ENCODE measurements at places on chromosomes 7 and 10. TPM values are rescaled to one million over a fixed set of nuclear protein-coding genes. Genes with fewer than 3 reads are reported as not detected.

DNA sequence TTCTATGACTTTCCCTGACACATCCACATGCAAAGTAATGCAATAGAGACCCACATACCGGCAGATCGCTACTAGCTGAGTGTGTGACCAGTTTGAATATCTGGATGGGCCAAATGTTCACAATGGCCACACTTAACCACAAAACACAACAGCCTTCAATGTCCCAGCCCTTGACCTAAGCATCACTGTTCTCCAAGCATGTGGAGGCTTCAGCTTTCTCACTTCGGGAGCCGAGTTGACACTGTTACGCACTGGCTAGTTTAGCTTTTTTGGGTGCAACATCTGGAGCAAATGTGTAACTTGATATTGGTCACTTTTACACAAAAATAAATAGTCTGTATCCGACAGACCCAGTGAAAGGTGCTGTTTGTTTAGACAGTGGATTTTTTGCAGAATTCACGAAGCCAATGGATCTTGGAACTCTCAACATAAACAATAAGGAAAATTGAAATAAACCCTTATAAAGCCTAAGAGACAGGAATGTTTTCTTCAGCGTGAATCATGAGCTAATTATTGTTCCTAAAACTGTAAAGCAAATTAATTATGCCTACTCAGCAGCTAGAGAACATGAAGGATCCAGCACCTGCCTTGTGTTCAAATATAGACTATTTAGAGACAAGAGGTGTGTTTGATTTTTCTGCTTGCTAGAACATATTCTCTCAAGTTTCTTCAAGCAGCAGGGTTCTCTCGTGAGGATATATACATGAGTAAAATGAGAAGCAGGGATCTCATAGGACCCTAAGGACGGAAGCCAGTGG, 117.6 kb upstream of the JCAD start:
- no peak for DNase-seq

- DNase-seq: no peak
These were observed 229.2 kb downstream of the TCF7L2 start for GRCh38 chr10:113179265-113179664.

GRCh38 chr7:151436446-151437158, 3.3 kb downstream of the CRYGN start:
- DNase-seq: no peak

DNA sequence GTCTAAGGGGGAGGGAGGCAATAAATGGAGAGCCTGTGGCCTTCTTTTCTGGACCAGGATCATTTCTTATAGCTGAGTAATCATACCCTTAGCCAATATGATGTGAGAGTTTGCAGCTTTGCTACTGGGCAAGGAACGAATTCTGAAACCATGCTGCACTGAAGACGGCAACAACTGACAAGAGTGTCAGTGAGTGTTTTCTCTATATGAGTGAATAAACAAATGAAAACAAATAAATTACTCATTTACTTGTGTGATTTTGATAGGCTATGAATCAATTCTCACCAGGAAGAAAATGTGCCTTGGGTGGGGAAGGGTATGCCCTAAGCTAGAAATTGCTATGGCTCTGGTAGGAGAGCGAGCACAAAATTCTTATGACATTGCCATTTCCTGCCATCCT, 79.4 kb upstream of the LRRN3 start:
- no peak for DNase-seq

Gene POLR2J
- total RNA-seq: 39.0 TPM

Gene HMX2
- not detected for total RNA-seq

Gene HMX3
- total RNA-seq: not detected

Gene GRM3
- not detected for total RNA-seq

Gene PRPS1L1
- not detected for total RNA-seq

Gene CYP2C19
- total RNA-seq: 0.61 TPM

Gene DEPP1
- total RNA-seq: 25.4 TPM

Gene NUDT13
- total RNA-seq: 2.1 TPM
